ENCODE measurements at places on chromosomes 2 and 18.

- no peak for DNase-seq
These were observed 6.4 kb downstream of the IL1RL1 start for GRCh38 chr2:102317715-102318114.

DNA sequence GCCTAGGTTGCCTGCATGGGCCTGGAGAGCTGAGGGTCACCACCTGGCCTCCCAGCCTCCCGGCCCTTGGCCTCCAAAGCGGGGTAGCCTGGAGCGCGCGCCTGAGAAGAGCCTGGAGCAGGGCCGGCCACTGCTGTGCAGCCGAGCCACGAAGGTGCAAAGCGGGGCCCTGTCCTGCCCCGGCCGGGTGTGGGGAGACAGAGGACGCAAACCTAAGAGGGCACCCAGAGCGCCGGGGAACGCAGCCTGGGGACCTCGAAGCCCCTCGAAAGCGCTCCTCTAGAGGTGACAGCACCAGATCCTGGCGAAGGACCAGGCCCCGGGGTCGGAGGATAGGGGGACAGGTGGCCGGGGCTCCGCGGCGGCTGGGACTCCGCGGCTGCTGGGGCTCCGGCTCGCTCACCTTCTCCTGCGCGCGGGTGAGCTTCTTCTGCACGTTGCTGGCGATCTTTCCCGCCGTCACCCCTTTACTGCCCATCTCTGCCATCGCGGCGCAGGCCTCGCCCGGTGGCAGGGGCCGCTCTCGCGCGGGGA is 430 bp downstream of the BIN1 start:
- DNase-seq: no peak

DNA sequence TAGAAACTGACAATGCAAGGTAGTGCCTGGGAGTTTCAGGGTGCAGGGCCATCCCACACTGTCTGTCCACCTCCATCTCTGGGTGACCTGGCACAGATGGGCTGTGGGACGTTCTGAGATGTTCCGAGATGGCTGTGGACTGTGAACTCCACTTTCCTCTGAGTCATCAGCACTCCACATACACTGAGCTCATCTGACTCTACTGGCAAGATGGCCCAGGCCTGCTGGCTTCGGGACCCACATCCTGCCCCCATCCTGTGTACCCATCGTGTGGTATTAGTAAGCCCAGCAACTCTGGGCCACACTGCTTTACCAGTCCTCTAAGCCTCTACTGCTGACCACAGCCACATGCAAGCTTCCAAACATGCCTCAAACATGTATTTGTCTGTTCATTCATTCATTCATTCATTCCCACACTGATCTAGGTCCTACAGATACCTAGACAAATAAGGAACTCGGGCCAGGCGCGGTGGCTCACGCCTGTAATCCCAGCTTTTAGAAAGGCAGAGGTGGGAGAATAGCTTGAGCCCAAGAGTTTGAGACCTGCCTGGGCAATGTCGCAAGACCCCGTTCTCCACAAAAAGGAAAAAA is 124.8 kb upstream of the CXCR4 start:
- no peak for DNase-seq

GRCh38 chr2:99918389-99918788 is 224.0 kb downstream of the AFF3 start:
- DNase-seq: no peak

GRCh38 chr18:12455496-12455895 is 47.8 kb downstream of the PRELID3A start:
- no peak for DNase-seq

GRCh38 chr2:120930864-120931263 is 195.2 kb downstream of the GLI2 start:
- no peak for DNase-seq

- no peak for DNase-seq
These were observed 18.6 kb upstream of the NCOA1 start for GRCh38 chr2:24472416-24472815.

DNA sequence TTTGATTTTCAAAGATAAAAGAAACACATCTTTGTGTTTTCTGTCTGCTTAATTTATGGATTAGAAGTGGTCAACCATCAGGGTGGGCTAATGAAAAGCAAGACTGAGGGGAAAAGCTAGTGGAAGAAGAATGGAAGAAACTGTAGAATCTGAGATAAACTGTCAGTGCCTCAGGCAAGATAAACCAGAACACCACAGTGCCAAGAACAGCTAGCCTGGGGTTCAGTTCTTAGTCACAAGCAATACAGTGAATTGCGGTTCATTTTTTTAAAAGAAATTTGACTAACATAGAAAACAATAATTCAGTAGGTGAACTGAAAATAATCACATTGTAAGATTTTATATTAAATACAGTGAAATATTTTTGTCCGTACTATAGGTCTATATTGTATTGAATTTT is 22.0 kb upstream of the LNPK start:
- DNase-seq: no peak
